ACHN (cell line): ENCODE measurements at places on chromosomes 4 and X.
A peak's percentile ranks its signal among the peaks of the same experiment; 100 is the strongest.

DNA sequence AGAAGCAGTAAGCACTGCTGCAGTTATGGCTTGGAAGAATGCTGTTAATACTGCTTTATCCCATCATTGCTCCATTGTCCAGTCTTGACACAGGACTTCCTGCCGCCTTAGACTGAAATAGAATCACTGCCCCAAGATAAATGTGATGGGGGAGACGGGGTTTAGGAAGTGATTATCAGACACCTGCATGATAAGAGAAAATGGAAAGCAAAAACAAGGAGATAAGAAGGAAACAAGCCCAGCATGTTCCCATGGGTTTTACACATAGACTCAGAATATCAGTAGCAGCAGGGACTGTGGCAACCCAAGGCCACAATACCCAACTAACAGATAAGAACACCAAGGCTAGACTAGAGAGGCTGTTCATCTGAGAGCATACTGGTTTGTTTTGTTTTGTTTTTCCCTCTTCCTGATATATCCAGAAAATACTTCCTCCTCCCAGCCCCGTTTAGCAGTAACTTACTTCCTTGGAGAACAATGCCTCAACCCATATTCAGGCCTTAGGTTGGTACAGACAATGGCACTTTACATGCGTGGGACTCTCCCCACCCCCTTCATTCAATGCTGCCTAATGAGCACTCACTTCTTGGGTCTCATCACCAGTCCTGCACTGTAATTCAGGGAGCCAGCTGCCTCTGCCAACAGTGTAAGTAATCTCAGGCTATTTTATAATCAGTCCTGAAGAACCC lies 232.6 kb downstream of the CBR4 start:
- DNase-seq = no peak

- no peak for DNase-seq
Measured at GRCh38 chr4:148376151-148376550, 66.1 kb downstream of the NR3C2 start.

- no peak for DNase-seq
Measured at GRCh38 chrX:107290019-107290418, 83.6 kb downstream of the DNAAF6 start.

DNA sequence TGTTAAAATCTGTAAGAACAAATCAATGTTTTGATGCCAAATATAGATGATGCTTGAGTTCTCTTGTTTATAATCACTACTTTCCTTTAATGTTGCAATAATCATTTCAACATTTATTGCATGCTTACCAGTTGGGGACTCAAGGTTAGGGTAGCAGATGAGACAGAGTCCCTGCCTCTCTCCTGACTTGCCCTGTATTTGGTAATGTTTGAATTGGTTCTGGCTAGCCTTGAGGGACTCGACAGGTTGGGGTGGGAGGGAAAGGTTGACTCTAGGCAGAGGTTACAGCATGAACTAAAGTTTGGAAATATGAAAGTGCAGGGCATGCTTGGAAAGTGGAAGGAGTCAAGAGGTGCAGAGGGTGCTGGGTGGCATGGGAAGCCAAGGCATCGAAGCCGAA lies 2.0 kb downstream of the SEC24B start:
- DNase-seq = no peak

DNA sequence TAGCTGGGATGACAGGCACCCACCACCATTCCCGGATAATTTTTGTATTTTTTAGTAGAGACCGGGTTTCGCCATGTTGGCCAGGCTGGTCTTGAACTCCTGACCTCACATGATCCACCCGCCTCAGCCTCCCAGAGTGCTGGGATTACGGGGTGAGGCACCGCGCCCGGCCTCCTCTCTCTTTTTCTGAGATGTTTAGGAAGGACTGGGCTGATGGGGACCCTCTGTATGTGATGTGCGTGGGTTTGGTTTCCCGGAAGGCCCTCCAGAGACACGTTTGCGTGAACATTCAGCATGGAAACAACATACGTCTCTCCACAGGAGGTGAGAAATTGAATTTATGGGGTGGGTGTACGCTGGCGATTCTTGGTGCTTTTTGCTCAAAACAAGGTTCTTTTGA lies 18.6 kb downstream of the SHOX start:
- DNase-seq = no peak

DNA sequence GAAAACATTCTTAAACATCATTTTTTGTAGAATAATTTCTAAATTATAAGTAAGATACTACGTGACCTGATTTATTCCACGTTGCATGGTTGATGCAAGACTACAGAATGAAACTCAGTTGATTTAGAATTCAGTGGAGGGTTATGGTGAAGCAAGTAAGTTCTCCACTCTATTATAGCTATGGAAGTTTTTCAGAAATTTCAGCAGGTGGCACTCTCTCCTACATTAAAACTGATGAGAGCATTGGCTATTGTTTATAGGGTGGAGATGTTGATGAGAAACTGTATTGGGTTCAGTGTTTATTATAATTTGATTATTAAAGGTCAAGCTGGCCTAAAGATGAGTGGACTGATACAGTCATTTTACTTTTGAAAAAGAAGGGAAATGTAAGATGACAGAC lies 88.0 kb downstream of the FNIP2 start:
- peak; percentile 47 for DNase-seq

DNA sequence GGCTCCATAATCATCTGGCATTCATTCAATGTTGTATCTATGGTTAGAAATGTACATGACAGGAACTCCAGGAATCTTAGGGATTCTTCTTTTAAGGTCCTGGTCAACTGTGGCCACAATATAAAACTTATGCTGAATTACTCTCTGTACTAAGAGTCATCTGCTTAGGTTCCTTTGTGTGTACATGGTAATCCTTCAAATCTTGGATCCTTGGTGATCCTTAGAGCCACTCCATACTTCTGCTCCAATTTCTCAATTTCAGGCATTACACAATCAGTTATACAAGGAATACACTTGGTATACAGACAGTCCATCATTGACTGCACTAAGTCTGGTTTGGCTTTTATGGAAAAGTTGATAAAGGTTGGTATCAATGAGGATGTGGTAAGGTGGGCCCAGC lies 5.8 kb downstream of the SRD5A3 start:
- DNase-seq = no peak

DNA sequence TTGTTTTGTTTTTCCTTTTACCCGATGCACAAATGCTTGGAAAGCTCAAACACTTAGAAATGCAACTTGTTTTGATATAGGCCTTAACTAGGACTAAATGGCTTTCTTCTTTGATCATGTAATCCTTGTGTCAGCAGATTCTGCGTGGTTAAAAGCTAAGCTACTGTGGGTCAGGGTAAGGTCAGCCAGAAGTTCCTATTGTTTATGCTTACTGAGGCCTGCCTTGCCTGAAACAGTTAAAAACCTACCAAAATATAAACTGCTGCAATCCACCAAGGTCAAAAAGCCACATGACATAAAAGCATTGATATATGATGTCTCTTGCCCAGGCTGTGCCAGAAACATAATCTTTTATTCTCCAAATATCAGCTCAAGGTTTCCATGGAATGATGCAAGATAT lies 223.4 kb downstream of the FAM47B start:
- DNase-seq = no peak

DNA sequence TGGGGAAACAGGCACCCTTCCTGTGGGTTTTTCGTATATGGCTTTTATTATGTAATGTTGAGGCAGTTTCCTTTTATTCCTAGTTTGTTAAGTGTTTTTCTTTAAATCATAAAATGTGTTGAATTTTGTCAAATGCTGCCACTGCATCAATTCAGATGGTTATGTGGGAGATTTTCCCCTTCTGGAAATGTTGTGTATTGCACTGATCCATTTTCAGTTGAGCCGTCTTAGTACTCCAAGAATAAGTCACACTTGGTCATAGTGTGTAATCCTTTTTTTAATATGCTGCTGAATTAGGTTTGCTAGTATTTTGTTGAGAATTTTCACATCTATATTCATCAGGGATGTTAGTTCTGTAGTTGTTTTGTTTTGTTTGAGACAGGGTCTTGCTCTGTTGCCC lies 9.5 kb upstream of the CTBP1 start:
- no peak for DNase-seq

- DNase-seq = no peak
Measured at GRCh38 chr4:54107951-54108748, 8.2 kb downstream of the GSX2 start.

DNA sequence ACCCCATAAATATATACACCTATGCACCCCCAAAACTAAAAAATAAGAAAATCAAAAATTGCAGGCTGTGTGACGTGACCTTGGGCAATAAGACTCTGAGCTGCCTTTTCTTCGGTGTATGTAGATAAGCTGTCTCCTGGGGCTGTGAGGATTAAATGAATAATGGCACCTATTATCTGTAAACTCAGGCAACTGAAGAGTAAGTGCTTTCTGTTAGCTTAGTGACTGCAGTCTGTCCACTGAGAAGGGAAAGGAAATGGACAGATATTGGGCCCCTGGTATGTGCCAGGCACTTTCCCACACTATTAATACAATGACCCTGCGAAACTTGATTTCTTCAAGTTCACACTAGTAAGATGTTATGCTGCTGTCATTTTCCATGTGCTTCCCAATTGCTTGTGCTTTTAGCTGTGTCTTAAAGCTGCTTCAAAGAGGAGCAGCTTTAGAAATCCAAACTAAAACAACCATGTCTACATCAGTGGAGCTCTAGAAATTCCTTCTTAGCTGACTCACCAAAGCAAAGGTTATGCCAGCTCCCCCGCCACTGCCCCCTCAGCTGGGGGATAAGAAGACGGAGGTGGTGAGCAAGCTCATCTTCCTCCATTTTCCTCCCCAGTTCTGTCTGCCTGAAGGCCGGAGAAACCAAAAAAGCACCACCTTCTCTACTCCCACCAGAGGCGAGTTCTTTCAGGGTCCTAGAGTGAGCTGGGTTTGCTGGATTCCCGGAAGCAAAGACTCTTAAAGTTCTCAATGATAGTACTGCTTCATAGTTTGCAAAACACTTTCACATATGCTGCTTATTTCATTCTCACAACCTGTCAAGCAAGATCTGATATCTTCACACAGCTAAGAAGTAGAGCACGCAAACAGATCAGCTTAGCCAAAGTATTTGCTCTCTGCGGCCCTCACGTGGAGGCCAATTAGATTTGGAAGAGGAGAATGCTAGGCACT lies 8.8 kb upstream of the DGAT2L6 start:
- peak; percentile 58 for DNase-seq

GRCh38 chrX:20116577-20117240 lies at the start of gene MAP7D2:
TSS of gene MAP7D2 (minus strand) at chrX:20116907. CDS start at chrX:20116879, 28 bp downstream.
- DNase-seq = no peak

GRCh38 chr4:74640111-74640903 lies 154.0 kb downstream of the BTC start:
- DNase-seq = no peak

- DNase-seq = peak; percentile 51
Measured at GRCh38 chrX:40867352-40867751, 132.0 kb upstream of the MED14 start.

- DNase-seq = no peak
Measured at GRCh38 chrX:46882266-46882665, 30.0 kb upstream of the JADE3 start.

DNA sequence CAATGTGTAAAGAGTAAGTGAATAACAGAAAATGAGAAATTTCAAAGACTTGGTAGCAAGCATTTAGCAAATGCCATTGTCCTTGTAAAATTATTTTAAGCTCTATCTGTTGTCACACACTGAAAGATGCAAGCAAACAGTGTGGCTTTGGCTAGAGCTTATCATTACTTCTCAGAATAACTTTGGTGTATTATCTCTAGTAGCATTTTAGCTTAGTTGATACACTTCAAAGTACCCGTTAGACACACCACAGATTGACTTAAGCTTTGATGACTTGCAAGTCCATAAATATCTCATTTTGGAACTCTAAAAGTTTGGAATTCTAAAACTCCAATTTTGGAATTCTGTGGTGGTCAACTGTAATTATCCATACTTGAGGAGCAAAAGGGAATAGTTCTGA lies 98.6 kb downstream of the PDLIM5 start:
- DNase-seq = no peak

DNA sequence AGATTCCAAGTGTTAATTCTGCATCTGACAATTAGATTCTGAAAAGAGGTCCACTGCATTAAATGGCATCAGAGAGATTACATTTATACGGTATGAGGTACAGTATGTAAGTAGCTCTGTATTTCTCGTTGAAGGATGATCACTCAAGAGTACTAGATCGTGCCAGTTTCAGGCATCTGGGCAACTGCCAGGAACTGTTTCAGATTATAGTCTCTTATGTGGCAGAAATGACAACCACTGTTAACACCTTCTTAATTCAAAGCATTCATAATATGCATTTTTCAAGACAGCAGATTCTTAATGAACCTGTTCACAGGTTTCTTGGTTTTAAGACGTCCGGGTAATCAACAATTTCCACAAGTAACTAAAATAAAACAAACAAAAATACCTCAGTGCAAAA lies 1.6 kb downstream of the ANKRD50 start:
- DNase-seq = peak; percentile 12

DNA sequence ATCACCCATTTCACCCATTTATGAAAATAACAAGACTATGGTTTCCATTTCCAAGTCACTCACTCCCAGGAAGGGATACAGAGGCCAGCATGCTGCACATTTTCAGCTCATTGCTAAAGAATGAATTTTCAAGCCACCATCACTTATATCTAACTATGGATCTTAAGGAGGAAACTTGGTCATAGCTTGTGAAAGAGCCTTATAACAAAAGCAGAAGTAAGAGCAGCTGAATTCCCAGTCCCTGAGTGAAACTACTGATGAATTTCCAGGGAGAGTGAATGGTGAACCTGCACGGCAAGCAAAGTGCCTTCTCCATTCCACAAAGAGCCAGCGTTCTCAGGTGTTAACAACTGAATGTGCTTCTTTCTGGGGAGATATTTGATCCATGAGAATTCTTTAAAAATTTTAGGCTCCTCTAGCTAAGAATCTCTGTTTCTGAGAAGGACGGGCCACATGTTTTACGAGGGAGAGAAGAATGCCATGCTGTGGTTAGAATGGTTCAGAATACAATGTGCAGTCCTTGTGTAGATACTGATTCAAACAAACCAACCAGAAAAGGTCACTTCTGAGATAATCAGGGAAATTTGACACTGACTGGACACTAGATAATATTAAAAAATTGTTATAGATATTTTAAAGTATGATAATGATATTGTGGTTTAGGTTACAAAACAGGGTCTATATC lies 24.0 kb downstream of the BTC start:
- DNase-seq = no peak

DNA sequence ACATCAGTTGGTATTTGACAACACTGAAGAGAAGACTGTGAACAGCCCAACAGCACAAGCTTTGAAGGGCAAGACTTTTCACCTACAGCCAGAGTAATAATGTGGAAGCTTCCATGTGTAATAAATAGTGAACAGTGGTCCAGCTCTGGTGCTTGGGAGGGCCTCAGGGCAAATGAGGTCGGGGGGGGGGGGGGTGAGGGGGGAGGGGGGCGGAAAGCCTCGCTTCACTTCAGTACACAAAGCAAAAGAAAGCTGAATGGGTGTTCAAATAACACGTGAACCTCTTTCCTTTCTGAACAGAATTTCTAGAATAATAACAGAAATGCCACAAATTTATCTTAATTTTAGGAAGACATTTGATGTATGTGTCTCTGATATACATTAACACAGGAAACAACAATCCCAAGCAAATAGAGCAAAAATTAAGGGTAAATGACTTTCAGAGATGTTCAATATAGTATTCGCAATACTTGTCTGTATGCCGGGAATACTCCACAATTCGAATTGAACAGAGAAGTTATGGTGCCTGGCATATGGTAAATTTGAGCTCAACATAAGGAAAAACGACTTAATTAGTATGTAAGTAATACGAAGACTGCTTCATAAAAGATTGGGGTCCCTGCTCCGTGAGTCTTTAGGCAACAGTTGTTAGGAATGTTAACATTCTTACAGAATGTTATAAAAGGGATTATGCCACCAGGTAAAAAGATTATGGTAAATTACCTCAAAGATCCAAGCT lies 92.6 kb downstream of the FRYL start:
- no peak for DNase-seq

- no peak for DNase-seq
Measured at GRCh38 chrX:43676971-43677572, 21.0 kb downstream of the MAOA start.

GRCh38 chrX:87578978-87579377 lies 61.4 kb downstream of the KLHL4 start:
- peak; percentile 0 for DNase-seq
